ENCODE measurements at places on chromosomes 1 and 21.

- no peak within 1 kb of the TSS for H3K4me3 ChIP-seq
- DNase-seq, result no peak
- H3K36me3 ChIP-seq, result no peaks in the 10 kb centered on the region
- no peak within 1 kb of the TSS for H3K27ac ChIP-seq
- no peaks in the 10 kb centered on the region for H3K27me3 ChIP-seq
- peaks cover 5% of the 10 kb centered on the region for H3K4me1 ChIP-seq
These were observed at the start of gene TAS1R3 for GRCh38 chr1:1331068-1331965. TSS of gene TAS1R3 (plus strand) at chr1:1331280. CDS start at chr1:1331346, 66 bp downstream.

DNA sequence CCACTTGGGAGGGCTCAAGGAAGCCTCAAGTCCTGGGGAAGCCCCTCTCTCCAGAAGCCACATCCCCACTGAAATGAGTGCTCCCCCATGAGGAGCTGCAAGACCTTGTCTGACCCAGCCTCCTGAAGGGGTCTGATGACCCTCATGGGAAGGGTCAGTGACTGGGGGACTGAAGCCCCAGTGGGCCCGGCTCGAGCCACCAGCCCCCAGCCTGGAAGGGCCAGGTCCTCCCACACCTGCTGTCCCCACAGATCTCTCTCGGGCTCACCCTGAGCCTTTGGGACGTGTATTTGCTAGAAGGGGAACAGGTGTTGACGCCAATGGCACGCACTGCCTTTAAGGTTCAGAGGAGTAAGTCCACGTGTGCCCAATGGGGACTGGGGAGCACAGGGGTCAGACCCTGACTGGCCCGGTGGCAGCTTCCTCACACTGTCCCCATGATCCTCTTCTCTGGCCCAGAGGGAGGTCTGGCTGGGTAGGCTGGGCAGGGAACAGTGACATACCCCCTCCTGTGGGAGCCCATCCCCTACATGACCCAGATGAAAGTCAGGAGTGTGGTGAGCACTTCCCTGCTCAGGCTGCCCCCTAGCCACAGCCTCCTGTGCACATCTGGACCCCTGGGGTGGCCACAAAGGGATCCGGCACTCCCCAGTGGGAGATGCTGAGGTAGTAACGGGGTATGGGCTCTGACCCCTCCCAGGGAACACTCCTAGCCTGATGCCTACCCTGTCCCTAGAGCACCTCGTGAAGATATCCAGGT, 12.4 kb upstream of the SRARP start:
- no peak for DNase-seq
- H3K27me3 ChIP-seq, result peaks cover 5% of the 10 kb centered on the region
- H3K27ac ChIP-seq, result no peak overlapping the region

DNA sequence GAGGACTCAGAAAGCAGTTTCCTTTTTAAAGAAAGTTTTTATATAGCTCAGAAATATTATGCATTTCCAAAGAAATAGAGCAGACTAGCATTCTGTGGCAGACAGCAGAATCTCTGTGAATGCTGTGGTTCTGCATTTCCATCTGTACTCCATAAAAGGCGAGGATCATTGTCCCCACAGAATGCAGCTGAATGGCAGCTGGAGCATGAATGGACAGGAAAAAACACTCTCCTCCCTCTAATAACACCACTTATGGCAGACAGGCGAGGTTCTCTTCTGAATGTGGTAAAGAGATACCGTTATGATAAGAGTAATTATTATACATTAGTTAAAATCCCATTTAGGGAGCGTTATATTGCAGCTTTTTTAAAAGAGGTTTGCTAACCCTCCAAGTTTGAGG, 81.4 kb upstream of the WLS start:
- H3K4me1 ChIP-seq, result no peaks in the 10 kb centered on the region
- H3K36me3 ChIP-seq, result no peaks in the 10 kb centered on the region
- DNase-seq, result no peak
- no peak overlapping the region for H3K4me3 ChIP-seq

- H3K36me3 ChIP-seq, result no peaks in the 10 kb centered on the region
- peaks cover 2% of the 10 kb centered on the region for H3K27me3 ChIP-seq
- no peak for DNase-seq
- H3K27ac ChIP-seq, result no peak overlapping the region
These were observed 185.5 kb downstream of the ZC3H11B start for GRCh38 chr1:219427403-219427802.

- no peaks in the 10 kb centered on the region for H3K36me3 ChIP-seq
- H3K27ac ChIP-seq, result no peak overlapping the region
- H3K27me3 ChIP-seq, result peaks cover 7% of the 10 kb centered on the region
These were observed 18.3 kb upstream of the ARID1A start for GRCh38 chr1:26677306-26678115.

DNA sequence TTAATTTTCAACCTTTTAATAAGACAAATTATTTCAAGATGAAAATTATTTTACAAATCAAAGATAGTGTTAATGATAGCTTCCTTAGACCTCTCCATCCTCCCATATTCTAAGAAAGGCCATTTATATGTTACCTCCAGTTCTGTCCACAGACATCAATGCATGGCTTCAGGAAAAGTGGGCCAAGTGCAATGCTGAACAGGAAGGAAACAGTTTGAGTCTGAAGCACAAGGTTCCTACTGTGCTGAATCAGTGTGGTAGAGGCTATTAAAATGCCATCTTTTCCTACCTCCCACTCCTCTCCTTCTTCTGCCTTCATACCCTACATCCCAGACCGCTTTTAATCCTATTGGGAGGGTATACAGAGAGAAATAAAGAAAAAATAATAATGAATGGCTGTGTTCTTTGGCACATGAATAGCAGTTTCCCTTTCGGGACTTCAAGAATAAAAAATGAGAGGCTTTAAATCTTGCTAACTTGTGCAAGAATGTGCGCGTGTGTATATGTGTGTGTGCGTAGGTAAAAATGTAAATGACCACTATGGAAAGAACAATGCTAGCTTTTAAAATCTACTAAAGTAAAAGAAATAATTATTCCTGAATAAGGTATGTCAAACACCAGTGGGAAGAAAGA, 62.6 kb upstream of the C1orf105 start:
- DNase-seq, result no peak
- peaks cover 56% of the 10 kb centered on the region for H3K4me1 ChIP-seq
- peak overlapping the region; percentile 6 for H3K4me3 ChIP-seq
- H3K27me3 ChIP-seq, result no peaks in the 10 kb centered on the region
- H3K27ac ChIP-seq, result peak overlapping the region; percentile 83
- H3K36me3 ChIP-seq, result peaks cover 2% of the 10 kb centered on the region

- no peak overlapping the region for H3K4me3 ChIP-seq
- no peaks in the 10 kb centered on the region for H3K36me3 ChIP-seq
- H3K27me3 ChIP-seq, result no peaks in the 10 kb centered on the region
- no peak overlapping the region for H3K27ac ChIP-seq
These were observed 7.3 kb downstream of the SCNN1D start for GRCh38 chr1:1287288-1288110.

DNA sequence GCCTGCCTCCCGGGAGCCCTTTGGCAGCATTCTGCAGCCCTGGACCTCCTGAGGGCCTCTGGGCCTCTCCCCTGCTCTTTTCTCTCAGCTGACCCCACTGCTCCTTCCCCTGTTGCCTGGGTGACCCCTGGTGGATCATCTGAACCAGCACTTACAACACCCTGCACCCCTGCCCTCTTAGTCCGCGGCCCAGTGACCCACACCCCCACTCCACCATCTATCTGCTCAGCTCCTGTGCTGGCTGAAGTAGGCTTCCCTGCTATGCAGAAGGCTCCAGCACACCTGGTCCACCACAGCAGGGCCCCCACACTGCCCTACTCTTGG, 74.0 kb downstream of the DMRTA2 start:
- H3K36me3 ChIP-seq, result no peaks in the 10 kb centered on the region
- H3K4me1 ChIP-seq, result no peaks in the 10 kb centered on the region
- no peak overlapping the region for H3K27ac ChIP-seq
- no peak overlapping the region for H3K4me3 ChIP-seq

GRCh38 chr21:33080776-33081175, 10.8 kb downstream of the OLIG1 start:
- no peaks in the 10 kb centered on the region for H3K4me1 ChIP-seq
- H3K36me3 ChIP-seq, result no peaks in the 10 kb centered on the region
- peaks cover 7% of the 10 kb centered on the region for H3K27me3 ChIP-seq
- no peak overlapping the region for H3K27ac ChIP-seq

DNA sequence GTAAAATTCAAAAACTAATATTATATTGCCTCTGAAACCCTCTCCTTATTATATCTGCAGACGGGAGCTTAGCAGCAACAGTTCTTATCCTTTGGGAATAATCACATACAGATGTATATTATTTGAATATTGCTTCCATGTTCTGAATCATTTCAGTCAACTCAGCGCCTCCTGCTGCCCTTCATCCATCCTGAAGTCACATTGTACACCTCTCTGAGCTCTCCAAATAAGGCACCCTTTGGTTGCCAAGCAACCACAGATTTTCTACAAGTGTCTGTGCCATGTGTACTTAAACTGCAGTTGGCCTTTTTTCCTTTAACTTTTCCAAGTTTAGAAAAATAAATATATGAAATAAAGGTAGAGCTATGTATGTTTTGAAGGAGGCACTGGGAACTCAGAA, 384.3 kb downstream of the LRRIQ3 start:
- no peak for DNase-seq
- H3K27ac ChIP-seq, result no peak overlapping the region
- H3K4me1 ChIP-seq, result no peaks in the 10 kb centered on the region
- no peaks in the 10 kb centered on the region for H3K36me3 ChIP-seq
- H3K27me3 ChIP-seq, result no peaks in the 10 kb centered on the region

GRCh38 chr1:160558660-160559380, 20.5 kb downstream of the CD84 start:
- peak overlapping the region; percentile 62 for H3K4me3 ChIP-seq
- no peaks in the 10 kb centered on the region for H3K27me3 ChIP-seq
- H3K36me3 ChIP-seq, result peaks cover 50% of the 10 kb centered on the region
- peak overlapping the region; percentile 49 for H3K27ac ChIP-seq

- no peaks in the 10 kb centered on the region for H3K27me3 ChIP-seq
- DNase-seq, result no peak
- H3K27ac ChIP-seq, result no peak overlapping the region
- H3K36me3 ChIP-seq, result no peaks in the 10 kb centered on the region
These were observed 61.6 kb downstream of the LRRN2 start for GRCh38 chr1:204623894-204624361.

GRCh38 chr1:193448682-193449461, 262.5 kb upstream of the B3GALT2 start:
- H3K4me1 ChIP-seq, result peaks cover 26% of the 10 kb centered on the region
- peaks cover 18% of the 10 kb centered on the region for H3K36me3 ChIP-seq
- no peaks in the 10 kb centered on the region for H3K27me3 ChIP-seq
- no peak for DNase-seq
- peak overlapping the region; percentile 17 for H3K4me3 ChIP-seq
- H3K27ac ChIP-seq, result peak overlapping the region; percentile 42

- H3K27me3 ChIP-seq, result peaks cover 2% of the 10 kb centered on the region
- H3K27ac ChIP-seq, result no peak overlapping the region
- H3K36me3 ChIP-seq, result no peaks in the 10 kb centered on the region
- no peaks in the 10 kb centered on the region for H3K4me1 ChIP-seq
These were observed 113.0 kb downstream of the PRDM16 start for GRCh38 chr1:3181956-3182355.

DNA sequence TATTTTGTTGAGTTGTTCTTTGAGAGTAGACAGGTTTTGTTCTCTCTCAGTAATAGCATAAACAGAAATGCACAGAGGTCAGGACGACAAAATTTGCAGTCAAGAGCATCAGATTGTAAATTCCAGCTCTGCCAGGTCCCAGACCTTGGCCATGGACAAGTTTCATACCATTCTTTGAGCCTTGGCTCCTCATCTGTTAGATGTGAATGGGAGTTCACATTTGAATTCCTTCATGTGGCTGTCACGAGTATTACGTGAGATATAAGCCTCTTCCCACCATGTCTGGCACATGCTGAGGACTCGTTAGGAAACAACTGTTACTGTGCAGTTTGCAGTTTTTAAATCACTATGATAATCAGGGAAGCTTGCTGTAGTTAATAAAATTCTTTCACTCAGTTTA, 93.2 kb upstream of the KCTD3 start:
- H3K27ac ChIP-seq, result no peak overlapping the region
- no peaks in the 10 kb centered on the region for H3K4me1 ChIP-seq
- H3K27me3 ChIP-seq, result peaks cover 3% of the 10 kb centered on the region
- no peak overlapping the region for H3K4me3 ChIP-seq

- DNase-seq, result no peak
- H3K36me3 ChIP-seq, result no peaks in the 10 kb centered on the region
- peaks cover 13% of the 10 kb centered on the region for H3K27me3 ChIP-seq
- H3K27ac ChIP-seq, result no peak overlapping the region
These were observed 7.3 kb downstream of the UQCRHL start for GRCh38 chr1:15799928-15800835.

- H3K4me1 ChIP-seq, result no peaks in the 10 kb centered on the region
- no peak for DNase-seq
- peaks cover 3% of the 10 kb centered on the region for H3K27me3 ChIP-seq
- no peak overlapping the region for H3K4me3 ChIP-seq
- peaks cover 2% of the 10 kb centered on the region for H3K36me3 ChIP-seq
These were observed 61.0 kb upstream of the NBPF3 start for GRCh38 chr1:21378705-21379494.

DNA sequence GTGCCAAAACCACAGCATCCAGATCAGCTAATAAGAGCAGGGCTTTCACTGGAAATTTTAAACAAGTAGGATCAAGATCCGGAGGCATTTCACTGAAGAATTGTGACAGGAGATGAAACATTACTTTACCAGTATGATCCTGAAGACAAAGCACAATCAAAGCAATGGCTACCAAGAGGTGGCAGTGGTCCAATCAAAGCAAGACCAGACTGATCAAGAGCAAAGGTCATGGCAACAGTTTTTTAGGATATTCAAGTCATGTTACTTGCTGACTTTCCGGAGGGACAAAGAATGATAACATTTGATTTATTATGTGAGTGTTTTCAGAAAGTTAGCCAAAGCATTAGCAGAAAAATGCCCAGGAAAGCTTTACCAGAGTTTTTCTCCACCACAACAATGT, 8.2 kb downstream of the ZSWIM5 start:
- H3K36me3 ChIP-seq, result no peaks in the 10 kb centered on the region
- peaks cover 9% of the 10 kb centered on the region for H3K27me3 ChIP-seq
- H3K4me3 ChIP-seq, result no peak overlapping the region

- peaks cover 7% of the 10 kb centered on the region for H3K27me3 ChIP-seq
- no peaks in the 10 kb centered on the region for H3K4me1 ChIP-seq
- no peak for DNase-seq
- no peak overlapping the region for H3K4me3 ChIP-seq
These were observed 2.6 kb downstream of the CAPN8 start for GRCh38 chr1:223662943-223663342.

DNA sequence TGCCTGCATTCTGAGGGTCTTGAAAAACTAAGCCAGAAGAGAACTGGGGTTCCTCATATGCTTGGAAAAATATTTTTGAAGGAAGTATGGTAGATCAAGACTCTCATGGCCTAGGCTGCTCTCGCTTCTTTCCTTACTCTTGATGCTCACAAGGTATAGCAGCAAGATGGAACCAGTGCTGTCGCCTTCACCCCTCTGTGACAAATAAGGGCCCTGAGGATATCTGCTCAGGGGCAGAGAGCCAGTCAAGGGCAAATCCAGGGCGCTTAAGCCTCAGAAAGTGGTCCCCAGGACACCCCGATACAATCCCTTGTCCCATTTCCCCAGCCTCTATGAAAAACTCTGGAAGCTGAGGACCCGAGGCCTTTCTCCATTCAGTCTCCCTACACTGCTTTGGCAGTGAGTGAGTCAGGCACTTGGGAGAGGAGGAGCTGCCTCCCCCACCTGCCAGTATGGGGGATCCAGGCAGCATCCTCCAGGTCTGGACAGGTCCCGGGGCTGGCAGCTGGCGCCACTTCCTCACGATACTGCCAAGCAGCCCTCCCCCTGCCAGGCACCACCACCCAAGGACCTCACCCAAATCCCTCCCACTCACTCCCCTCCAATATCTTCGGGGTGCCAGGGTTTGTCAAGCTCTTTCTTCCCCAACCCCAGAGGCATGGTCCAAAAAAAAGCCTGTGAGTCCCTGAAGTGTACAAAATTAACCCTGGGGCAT, 1.3 kb downstream of the IGSF9 start:
- H3K36me3 ChIP-seq, result no peaks in the 10 kb centered on the region
- no peak overlapping the region for H3K27ac ChIP-seq
- peaks cover 5% of the 10 kb centered on the region for H3K4me1 ChIP-seq
